ENCODE measurements at places on chromosomes 7 and 10. TPM values are rescaled to one million over a fixed set of nuclear protein-coding genes. Genes with fewer than 3 reads are reported as not detected.

The DENND2A gene
- total RNA-seq, result not detected

The PKD2L1 gene
- not detected for total RNA-seq

The GALNT17 gene
- total RNA-seq, result not detected

The AQP1 gene
- total RNA-seq, result not detected

The FKBP14 gene
- total RNA-seq, result 49.8 TPM

The AKR1C8 gene
- total RNA-seq, result not detected

The SYT15 gene
- 0.79 TPM for total RNA-seq
